Testis (tissue), 5 donors: ENCODE measurements at places on chromosomes 2 and 18.

GRCh38 chr2:241608881-241609280, 28.1 kb downstream of the THAP4 start:
- no peak for DNase-seq

GRCh38 chr2:48548840-48549239, 18.9 kb downstream of the STON1 start:
- DNase-seq: no peak

DNA sequence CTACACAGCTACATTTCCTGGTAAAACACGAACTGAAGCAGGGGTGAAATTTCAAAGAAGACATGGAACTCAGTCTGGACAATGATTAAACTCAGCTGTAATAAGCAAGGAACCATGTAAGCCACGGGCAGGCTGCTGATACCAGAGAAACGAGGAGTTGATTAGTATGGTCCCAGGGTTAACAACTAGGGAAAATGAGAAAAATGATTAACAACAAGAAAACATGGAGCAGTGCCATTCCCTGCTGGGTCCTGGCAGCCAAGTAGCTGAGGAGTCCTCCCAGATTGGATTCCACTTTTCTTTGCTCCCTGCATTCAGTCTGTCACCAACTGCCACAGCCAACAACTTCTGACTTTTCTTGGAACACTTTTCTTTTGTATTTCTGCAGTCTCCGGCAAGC, 517.0 kb upstream of the KLHL29 start:
- DNase-seq: no peak

DNA sequence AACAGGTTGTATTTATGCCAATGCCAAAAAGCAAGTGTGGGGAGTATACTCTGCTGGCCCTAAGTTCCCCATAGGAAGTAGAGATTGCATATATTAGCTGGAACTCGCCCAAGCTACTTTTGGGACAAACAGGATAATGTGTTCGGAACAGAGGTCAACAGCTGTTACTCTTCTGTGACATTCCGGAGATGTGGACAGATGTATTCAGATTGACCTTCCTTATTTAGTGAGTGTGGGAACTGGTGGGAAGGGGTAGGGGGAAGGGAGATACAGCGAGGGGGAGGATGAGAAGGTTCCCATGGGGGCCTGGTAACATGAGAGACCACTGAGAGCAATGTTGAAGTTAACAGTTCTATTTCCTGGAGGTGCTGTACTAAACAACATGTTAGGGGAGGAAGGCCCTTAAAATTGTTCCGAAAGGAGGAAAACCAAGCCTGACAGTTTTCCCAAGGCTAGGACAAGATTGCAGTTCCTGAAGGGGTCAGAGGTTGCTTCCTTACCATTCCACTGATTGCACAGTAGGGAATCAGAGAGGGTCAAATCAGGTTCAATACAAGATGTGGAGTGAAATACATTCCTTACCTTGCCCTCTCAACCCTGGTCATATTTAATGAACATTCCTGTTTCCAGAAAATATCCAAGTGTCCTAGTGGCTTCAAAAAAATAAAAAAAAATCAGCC, 14.3 kb upstream of the CD28 start:
- DNase-seq: no peak

- DNase-seq: no peak
Measured at GRCh38 chr2:153388246-153388645, 90.3 kb downstream of the RPRM start.
